ENCODE measurements at places on chromosomes 1 and 21. TPM values are rescaled to one million over a fixed set of nuclear protein-coding genes. Genes with fewer than 3 reads are reported as not detected.
A peak's percentile ranks its signal among the peaks of the same experiment; 100 is the strongest.

The KCTD3 gene
- total RNA-seq = 14.7 TPM

The ZNF648 gene
- under 0.01 TPM for total RNA-seq

The TAS1R3 gene
- 0.19 TPM for total RNA-seq

The LDLRAD1 gene
- total RNA-seq = not detected

The PRRX1 gene
- total RNA-seq = 17.1 TPM

The C1orf87 gene
- 0.09 TPM for total RNA-seq

The KIF26B gene
- 1.6 TPM for total RNA-seq

The TUFT1 gene
- total RNA-seq = 2.1 TPM

DNA sequence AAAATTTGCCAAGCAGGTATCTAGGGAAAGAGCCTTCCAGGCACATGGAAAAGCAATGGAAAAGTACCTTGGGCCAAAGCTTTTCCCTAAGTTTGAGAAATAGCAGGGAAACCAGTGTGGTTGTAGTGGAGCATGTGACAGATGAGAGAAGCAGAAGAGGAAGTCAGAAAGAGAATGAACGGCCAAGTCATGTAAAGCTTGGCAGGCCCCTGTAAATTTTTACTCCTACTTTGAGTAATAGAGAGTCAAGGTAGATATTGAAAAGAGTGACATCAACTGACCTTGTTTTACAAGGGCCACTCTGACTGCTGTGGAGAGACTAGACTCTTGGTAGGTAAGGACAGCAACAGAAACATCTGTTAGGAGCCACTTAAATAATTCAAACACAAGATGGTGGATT lies 180.9 kb upstream of the PRMT6 start:
- no peaks in the 10 kb centered on the region for H3K4me1 ChIP-seq
- H3K4me3 ChIP-seq = no peak overlapping the region
- DNase-seq = no peak
- H3K27me3 ChIP-seq = no peaks in the 10 kb centered on the region
- H3K36me3 ChIP-seq = no peaks in the 10 kb centered on the region

- H3K4me1 ChIP-seq = no peaks in the 10 kb centered on the region
These were observed 1.5 kb upstream of the MXRA8 start for GRCh38 chr1:1359664-1360468.

DNA sequence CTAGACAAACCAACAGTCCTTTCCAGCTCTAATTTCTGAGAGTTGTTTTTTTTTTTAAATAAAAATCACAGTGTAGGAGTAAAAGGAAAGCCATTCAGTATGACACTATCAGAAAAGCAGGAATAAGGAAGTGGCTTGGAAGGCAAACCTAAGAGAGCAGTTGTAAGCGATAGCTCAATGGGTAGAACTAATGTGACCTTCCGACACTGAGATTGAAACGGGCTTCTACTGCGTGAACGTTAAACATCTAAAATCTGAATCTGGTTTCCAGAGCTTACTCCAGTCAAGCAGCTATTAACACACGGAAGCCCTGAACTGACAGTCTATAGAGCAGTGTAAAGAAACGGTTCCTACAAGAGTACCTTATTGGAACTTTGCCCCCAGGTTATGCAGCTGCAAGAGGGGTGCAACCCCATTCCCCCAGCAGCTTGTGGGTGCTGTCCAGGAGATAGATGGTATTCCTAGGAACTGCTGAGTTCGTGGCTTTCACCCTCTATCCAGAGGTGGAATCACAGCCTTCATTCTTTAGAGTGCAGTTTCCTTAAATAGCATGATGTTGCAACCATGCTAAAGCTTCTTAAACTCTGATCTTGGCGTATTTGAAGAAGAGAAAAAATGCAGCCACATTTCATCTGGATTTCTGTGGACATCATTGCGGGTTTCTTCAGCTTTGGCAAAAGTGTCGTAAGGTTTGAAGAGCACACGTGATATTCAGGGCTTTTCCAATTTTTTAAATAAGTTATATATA lies 3.3 kb upstream of the IRF2BP2 start:
- H3K4me3 ChIP-seq = peak overlapping the region; percentile 43
- peaks cover 43% of the 10 kb centered on the region for H3K4me1 ChIP-seq
- no peaks in the 10 kb centered on the region for H3K27me3 ChIP-seq
- no peaks in the 10 kb centered on the region for H3K36me3 ChIP-seq

GRCh38 chr21:21241391-21241790 lies 243.2 kb downstream of the NCAM2 start:
- H3K27me3 ChIP-seq = no peaks in the 10 kb centered on the region
- no peaks in the 10 kb centered on the region for H3K36me3 ChIP-seq
- no peak for DNase-seq

DNA sequence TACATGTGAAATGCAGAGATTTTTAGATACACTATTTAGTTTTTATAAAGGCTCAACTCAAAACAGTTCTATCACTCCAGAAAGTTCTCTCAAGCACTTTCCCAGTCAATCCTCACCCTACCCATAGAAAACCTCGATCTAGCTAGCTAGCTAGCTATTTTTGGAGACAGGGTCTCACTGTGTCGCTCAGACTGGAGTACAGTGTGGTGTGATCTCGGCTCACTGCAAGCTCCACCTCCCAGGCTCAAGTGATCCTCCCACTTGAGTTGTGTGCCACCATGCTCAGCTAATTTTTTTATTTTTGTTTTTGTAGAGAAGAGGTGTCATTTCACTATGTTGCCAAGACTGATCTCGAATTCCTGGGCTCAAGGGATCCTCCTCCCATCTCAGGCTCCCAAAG lies 236.9 kb downstream of the RERE start:
- no peak overlapping the region for H3K27ac ChIP-seq
- H3K4me3 ChIP-seq = no peak overlapping the region
- H3K4me1 ChIP-seq = no peaks in the 10 kb centered on the region
- H3K27me3 ChIP-seq = no peaks in the 10 kb centered on the region

GRCh38 chr1:160672789-160673695 lies 26.2 kb upstream of the SLAMF1 start:
- peak overlapping the region; percentile 41 for H3K4me3 ChIP-seq
- DNase-seq = peak; percentile 40
- H3K27ac ChIP-seq = peak overlapping the region; percentile 95
- H3K36me3 ChIP-seq = peaks cover 21% of the 10 kb centered on the region

- H3K4me1 ChIP-seq = peaks cover 43% of the 10 kb centered on the region
- DNase-seq = no peak
- H3K27me3 ChIP-seq = peaks cover 15% of the 10 kb centered on the region
- H3K27ac ChIP-seq = peak overlapping the region; percentile 36
- no peak overlapping the region for H3K4me3 ChIP-seq
These were observed 184.2 kb downstream of the ETS2 start for GRCh38 chr21:38989745-38990423.

- H3K27me3 ChIP-seq = no peaks in the 10 kb centered on the region
- DNase-seq = no peak
- no peak overlapping the region for H3K4me3 ChIP-seq
These were observed 250.2 kb upstream of the C1orf174 start for GRCh38 chr1:4150262-4150661.

DNA sequence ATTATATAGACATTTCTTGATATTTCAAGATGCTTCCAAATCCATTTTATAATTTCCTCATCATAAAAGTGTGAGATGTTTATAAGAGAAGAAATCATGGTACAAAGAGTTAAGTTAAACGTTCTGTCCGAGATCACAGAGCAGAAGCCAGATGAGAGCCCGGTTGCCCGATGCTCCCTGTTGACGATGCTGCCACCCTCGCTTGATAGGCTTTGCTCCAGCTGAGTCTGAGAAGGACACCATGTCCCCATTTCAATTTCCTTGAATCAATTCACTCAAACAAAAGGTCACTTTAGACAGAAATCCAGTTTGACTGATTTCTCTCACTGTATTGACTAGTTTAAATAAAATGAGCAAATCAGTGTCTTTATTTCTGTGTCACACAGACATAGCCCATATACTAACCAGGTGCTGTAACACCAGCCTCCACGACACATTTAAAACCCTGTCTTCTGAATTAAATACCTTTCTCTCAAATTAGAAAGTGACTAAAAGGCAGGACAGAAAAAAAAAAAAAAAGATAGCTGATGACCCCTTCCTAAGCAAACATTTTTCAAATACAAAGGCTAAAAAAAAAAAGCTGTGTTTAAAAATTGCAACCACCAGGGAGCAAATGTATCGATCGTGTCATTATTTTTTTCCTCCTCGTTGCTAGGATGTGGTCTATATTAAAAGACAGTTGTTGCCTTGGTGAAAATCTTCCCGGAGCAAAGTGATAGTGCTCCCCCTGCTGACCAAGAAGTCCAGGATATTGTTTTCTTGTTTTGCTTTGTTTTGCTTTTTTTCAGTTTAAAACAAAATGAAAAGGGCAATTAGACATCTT lies 35.2 kb downstream of the DNASE2B start:
- no peaks in the 10 kb centered on the region for H3K27me3 ChIP-seq
- DNase-seq = peak; percentile 67
- peak overlapping the region; percentile 38 for H3K4me3 ChIP-seq
- no peaks in the 10 kb centered on the region for H3K36me3 ChIP-seq
- peaks cover 9% of the 10 kb centered on the region for H3K4me1 ChIP-seq
- H3K27ac ChIP-seq = no peak overlapping the region

GRCh38 chr1:95730986-95731385 lies 497.0 kb downstream of the RWDD3 start:
- H3K4me3 ChIP-seq = no peak overlapping the region
- no peaks in the 10 kb centered on the region for H3K27me3 ChIP-seq
- no peak for DNase-seq
- H3K4me1 ChIP-seq = no peaks in the 10 kb centered on the region
- H3K36me3 ChIP-seq = no peaks in the 10 kb centered on the region

DNA sequence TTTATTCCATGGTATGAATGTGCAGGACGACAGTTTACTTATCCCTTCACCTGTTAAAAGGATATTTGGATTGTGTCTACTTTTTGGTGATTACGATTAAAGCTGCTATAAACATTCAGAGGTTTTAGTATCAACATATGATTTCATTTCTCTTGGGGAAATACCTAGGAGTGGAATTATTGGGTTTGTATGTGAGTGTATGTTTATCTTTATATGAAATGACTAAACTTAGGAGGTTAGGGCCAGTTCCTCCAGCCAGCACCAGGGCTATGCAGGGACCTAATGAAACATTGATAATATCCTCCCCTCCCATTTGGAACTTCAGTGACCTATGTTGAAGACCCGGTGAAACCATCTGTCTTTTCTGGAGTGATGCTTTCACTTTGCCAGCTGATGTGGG lies 13.8 kb downstream of the TMEM51 start:
- H3K27me3 ChIP-seq = no peaks in the 10 kb centered on the region
- no peak for DNase-seq
- H3K36me3 ChIP-seq = no peaks in the 10 kb centered on the region
- H3K4me1 ChIP-seq = no peaks in the 10 kb centered on the region
- H3K4me3 ChIP-seq = no peak overlapping the region

DNA sequence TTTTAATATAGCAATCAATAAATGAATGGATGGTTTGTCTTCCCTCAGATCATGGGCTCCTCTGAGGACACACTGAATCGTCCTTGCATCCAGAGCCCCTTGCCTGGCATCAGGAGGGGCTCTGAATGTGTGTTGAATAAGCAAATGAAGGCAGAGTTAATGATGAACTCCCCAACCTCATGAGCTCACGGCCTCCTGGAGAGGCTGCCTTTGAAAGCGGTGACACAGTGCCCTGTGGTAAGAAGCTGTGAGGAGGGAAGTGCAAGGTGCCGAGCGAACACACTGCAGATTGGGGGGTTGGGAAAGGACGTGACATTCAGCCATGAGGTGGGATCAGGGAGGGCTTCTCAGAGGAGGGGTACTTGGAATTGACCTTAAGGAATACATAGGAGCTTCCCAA lies 3.2 kb upstream of the PARS2 start:
- peaks cover 2% of the 10 kb centered on the region for H3K4me1 ChIP-seq
- no peak for DNase-seq
- H3K27ac ChIP-seq = no peak overlapping the region

GRCh38 chr1:175193527-175193910 lies 943 bp upstream of the KIAA0040 start:
- H3K27me3 ChIP-seq = no peaks in the 10 kb centered on the region
- DNase-seq = no peak
- peaks cover 38% of the 10 kb centered on the region for H3K4me1 ChIP-seq
- peaks cover 2% of the 10 kb centered on the region for H3K36me3 ChIP-seq
- H3K27ac ChIP-seq = peak overlapping the region; percentile 86
- H3K4me3 ChIP-seq = no peak overlapping the region

- no peaks in the 10 kb centered on the region for H3K36me3 ChIP-seq
- no peak for DNase-seq
- H3K4me3 ChIP-seq = no peak overlapping the region
- H3K27ac ChIP-seq = no peak overlapping the region
- H3K4me1 ChIP-seq = no peaks in the 10 kb centered on the region
These were observed 23.7 kb upstream of the SRRM1 start for GRCh38 chr1:24619376-24619775.

- H3K27ac ChIP-seq = no peak overlapping the region
- H3K4me3 ChIP-seq = no peak overlapping the region
- no peaks in the 10 kb centered on the region for H3K4me1 ChIP-seq
- no peaks in the 10 kb centered on the region for H3K27me3 ChIP-seq
- DNase-seq = no peak
These were observed 93.8 kb upstream of the CCDC190 start for GRCh38 chr1:162954824-162955223.

GRCh38 chr1:231603598-231604275 lies 22.9 kb upstream of the DISC1 start:
- peak overlapping the region; percentile 49 for H3K4me3 ChIP-seq
- H3K27ac ChIP-seq = peak overlapping the region; percentile 80
- H3K4me1 ChIP-seq = peaks cover 4% of the 10 kb centered on the region
- peak; percentile 86 for DNase-seq
- no peaks in the 10 kb centered on the region for H3K36me3 ChIP-seq

DNA sequence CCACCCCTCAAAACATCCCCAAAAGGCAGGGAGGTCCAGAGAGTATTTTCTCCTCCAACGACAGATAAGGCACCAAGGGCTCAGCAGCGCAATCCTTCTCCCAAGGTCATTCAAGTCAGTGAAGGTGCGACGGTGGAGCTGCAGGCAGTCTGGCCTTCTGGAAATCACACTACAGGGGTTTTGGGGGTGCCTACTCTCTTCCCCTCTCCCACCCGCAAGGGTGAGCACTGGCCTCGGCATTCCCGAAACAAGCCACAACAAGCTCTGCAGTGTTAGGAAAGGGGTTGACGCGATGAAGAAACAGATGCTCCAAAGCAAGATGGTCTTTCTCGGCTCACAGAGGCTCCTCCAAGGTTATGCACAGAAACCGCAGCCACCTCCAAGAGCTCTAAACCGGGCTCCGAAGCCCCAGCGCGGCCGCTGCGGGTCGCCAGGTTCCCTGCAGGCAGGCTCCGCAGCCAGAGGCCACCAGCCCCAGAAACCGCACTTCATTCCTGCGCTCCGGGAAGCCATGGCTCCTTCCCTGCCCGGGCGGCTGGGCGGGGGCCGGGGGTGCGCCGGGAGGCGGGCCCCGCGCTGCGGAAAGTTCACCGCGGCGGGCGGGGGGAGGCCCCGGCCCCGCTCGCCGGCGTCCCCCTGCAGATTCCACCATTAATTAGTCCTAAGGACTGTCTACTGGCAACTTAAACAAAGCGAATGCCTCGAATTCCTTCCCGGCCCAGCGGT lies 1.1 kb downstream of the LUZP1 start:
- H3K27me3 ChIP-seq = peaks cover 6% of the 10 kb centered on the region
- no peak for DNase-seq
- H3K4me3 ChIP-seq = peak overlapping the region; percentile 93
- peaks cover 19% of the 10 kb centered on the region for H3K4me1 ChIP-seq

- DNase-seq = no peak
- no peaks in the 10 kb centered on the region for H3K36me3 ChIP-seq
- H3K4me3 ChIP-seq = no peak overlapping the region
- no peak overlapping the region for H3K27ac ChIP-seq
- H3K4me1 ChIP-seq = no peaks in the 10 kb centered on the region
These were observed 71.1 kb downstream of the SAMSN1 start for GRCh38 chr21:14474995-14475394.

GRCh38 chr21:42674351-42674940 lies 21.0 kb downstream of the PDE9A start:
- H3K4me1 ChIP-seq = peaks cover 67% of the 10 kb centered on the region
- H3K27ac ChIP-seq = peak overlapping the region; percentile 65
- H3K27me3 ChIP-seq = no peaks in the 10 kb centered on the region
- H3K36me3 ChIP-seq = peaks cover 4% of the 10 kb centered on the region
- H3K4me3 ChIP-seq = no peak overlapping the region
- DNase-seq = no peak

Measured in thymus (tissue), 14 donors.